ENCODE measurements at places on chromosomes 7 and 10. TPM values are rescaled to one million over a fixed set of nuclear protein-coding genes. Genes with fewer than 3 reads are reported as not detected.

DNA sequence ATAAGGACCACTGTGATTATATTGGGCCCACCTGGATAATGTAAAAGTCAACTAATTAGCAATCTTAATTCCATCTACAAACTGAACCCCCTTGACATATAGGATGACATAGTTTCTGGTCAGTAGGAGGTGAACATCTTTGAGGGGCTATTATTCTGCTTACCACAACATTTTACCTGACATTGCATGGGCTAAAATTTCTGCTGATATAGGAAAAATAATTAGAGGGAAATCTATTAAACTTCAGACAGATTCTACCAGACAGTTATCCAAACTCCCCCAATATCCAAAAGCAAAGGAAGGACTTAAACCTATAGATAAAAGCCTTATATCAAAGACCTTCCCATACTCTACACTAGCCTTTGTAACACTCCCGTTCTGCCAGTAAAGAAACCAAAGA is 443.6 kb downstream of the GRM8 start:
- DNase-seq, result no peak

Gene NFE2L3
- 23.2 TPM for polyA plus RNA-seq

Gene CLCN1
- not detected for polyA plus RNA-seq

DNA sequence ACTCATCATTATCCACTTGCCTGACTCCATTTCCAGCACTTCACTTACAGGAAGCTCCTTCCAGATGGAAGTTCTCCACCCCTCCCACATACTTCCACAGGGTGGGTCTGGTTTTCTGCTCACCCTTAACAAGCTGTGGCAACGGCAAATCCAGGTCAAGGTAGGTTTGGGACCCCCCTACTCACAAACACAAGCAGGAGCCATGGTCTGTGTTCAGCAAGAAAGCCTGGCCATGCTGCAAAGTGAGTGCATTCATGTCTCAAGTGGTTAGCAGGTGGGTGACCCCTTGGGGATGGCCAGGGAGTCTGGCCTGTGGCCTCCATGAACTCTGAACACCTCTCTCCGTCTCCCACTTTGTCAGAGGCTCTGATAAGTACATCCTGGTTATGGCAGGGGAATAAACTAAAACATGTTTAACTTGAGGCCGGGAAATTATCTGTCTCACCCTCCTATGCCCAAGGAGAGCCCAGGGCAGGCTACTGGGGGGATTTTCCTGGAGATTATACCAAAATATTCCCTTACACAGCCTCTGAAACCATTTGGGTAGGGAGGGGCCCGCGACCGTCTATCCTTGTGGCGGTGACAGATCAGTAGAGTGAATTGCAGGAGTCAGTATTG is 844 bp downstream of the XPNPEP1 start:
- DNase-seq, result no peak

Gene OPTN
- polyA plus RNA-seq, result 40.3 TPM

Gene UBE3C
- polyA plus RNA-seq, result 43.0 TPM

Gene CALCR
- not detected for polyA plus RNA-seq

Gene HABP2
- 0.40 TPM for polyA plus RNA-seq

Gene FGL2
- 8.3 TPM for polyA plus RNA-seq

DNA sequence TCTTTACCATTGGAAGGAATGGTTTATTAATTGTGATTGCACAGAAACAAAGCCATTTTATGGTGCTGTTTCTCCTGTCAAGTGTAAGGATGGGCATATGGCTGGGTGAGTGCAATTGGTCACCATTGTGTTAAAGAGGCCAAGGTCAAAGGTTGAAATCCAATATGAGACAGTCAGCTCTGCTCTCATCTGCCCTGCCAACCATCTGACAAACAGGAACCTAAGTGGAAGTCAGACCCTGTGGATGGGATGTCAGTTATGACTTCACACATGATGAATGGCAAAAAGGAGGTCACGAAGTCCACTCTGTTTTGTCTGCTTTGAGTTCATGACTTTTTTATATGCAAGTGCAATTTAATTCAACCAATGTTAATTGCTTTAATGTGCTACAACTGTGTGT is 172.7 kb upstream of the TMEM229A start:
- no peak for DNase-seq

DNA sequence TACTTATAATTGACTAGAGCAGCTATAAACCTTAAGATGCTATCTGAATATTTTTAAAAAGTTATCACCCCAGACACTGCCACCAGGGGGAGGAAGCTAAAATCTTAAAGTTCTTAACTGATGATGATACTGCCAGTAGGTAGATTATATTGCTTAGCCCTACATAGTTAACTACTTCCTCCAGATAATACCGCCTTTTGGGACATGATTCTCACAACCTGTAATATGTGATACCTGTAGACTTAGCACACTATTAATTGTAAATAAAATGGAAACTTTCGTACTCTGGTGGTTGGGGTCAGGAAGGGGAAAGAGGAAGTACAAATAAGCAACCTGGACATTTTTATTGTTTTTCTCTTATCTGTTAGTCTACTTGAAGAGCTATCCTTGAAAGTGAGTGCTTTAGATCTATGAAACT is 268.9 kb downstream of the ADK start:
- DNase-seq, result no peak

Gene ELAPOR2
- 40.8 TPM for polyA plus RNA-seq

DNA sequence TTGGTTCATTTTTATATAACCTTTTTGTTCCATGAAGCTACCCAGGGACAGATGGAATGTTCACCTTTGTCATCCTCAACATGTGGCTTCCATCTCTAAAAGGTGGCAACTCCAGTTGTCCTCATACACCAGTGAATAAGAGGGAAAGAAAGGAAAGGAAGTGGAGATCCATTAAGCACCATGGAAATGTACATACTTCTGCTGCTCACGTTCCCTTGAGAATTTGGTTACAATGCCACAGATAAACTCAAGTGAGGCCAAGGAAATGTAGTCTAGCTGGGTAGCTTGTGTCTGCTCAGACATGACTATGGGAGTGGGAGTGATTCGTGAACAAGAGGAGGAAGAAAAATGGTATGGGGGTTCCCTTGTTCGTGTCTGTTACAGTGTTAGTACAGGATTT is 237.1 kb upstream of the FAM3C start:
- DNase-seq, result no peak

DNA sequence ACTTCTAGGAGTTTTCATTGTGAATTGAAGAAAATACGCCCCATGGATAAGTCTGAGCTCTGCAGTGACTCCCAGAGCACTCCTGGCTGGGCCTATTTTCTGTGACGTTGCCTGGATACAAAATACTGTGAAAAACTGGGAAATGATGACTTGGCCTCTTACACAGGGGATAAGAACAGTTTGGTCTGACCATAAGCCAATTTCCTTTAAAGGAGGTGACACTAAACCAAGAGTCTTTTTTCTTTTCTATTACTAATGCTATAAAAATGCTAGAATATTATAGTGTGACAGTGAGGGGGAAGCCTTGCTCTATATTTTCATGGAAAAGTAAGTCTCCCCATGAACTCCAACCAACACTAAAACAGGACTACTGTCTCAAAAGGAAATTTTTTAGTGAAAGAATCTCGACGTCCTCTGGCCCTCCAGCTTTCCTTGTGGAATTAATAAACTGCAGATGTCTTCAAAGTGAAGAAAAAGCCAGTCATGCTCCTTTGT is 45.5 kb downstream of the MYOF start:
- peak; percentile 89 for DNase-seq

Gene CCDC3
- 11.7 TPM for polyA plus RNA-seq

Gene CALN1
- 0.16 TPM for polyA plus RNA-seq

DNA sequence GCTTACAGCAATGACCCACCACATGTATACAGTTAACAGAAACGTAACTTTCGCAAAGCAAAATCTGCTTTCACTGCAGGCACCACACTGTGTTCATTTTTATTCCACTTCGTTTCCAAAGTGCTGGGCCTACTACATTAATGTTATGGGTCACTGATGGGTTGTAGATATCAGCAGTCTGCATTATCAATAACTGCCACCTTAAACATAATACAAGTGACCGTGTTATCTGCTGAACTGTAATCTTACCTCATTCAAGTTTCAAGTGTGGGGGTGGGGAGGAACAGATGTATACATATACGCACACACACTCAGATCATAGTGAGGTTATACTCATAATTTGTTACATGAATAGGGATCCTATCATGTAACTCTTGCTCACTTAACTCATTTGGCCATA is 21.1 kb downstream of the RNF32 start:
- no peak for DNase-seq

Gene RNF133
- 0.24 TPM for polyA plus RNA-seq

Gene TAS2R4
- 5.5 TPM for polyA plus RNA-seq

DNA sequence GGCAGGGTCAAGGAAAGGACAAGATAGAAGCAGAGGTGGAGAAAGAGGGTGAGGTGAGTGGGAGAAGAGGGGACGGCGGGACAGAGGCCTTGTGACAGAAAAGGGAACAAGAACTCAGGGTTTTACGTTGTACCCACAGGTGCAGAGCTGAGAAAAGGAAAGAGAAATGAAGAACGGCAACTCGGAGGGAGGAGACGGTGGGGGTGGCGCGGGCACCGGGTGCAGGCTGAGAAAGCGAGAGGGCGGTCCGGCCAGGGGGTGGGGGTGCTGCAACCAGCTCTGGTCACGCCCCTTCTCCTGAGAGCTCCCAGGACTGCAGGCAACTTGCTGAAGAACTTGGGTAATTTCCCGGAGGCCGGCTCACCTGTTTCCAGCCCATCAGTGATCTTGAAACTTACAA is 65.3 kb downstream of the CARD11 start:
- peak; percentile 45 for DNase-seq

DNA sequence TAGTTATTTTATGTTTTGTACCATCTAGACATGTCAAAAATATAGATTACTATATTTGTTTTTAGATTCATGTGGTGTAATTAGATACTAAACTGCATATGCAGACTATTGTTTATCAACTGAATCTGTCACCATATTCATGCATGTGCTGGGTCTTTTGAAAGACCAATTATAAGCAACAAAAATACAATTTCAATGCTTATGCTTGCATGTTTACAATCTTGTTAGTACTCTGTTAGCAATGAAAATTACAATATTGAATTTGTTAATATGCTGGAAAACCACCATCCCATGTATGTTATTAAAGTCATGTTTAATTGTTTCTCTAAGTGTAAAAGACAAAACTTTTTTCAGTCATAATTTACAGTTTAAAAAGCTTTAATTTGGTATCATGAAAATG is 140.9 kb downstream of the HGF start:
- no peak for DNase-seq

GRCh38 chr7:20602306-20602705 is 13.2 kb upstream of the ABCB5 start:
- no peak for DNase-seq

GRCh38 chr7:26853788-26854393 is 10.5 kb downstream of the SKAP2 start:
- peak; percentile 68 for DNase-seq

Gene FLNC
- polyA plus RNA-seq, result 47.4 TPM
